ENCODE measurements at places on chromosomes 6 and 20.

GRCh38 chr20:38252292-38253288 is 7.9 kb downstream of the KIAA1755 start:
- no peak for DNase-seq

DNA sequence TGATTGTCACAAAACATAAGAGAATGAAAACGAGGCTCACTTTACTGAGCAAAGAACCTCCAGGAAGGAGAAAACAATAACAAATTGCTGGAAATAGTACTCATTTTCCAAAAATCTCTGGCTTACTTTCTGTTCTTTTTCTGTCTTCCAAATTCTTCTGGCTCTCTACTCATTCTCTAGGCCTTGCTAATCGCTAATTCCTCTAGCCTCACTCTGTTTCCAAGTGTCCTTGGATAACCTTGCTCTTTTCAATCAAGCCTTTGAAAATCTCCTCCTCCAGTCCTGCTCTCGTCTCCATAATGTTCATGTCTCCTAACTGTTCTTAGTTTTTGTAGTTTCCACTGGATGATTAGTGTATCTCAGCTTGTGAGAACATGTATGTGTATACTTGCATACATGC is 96.2 kb upstream of the MAP7 start:
- no peak for DNase-seq

DNA sequence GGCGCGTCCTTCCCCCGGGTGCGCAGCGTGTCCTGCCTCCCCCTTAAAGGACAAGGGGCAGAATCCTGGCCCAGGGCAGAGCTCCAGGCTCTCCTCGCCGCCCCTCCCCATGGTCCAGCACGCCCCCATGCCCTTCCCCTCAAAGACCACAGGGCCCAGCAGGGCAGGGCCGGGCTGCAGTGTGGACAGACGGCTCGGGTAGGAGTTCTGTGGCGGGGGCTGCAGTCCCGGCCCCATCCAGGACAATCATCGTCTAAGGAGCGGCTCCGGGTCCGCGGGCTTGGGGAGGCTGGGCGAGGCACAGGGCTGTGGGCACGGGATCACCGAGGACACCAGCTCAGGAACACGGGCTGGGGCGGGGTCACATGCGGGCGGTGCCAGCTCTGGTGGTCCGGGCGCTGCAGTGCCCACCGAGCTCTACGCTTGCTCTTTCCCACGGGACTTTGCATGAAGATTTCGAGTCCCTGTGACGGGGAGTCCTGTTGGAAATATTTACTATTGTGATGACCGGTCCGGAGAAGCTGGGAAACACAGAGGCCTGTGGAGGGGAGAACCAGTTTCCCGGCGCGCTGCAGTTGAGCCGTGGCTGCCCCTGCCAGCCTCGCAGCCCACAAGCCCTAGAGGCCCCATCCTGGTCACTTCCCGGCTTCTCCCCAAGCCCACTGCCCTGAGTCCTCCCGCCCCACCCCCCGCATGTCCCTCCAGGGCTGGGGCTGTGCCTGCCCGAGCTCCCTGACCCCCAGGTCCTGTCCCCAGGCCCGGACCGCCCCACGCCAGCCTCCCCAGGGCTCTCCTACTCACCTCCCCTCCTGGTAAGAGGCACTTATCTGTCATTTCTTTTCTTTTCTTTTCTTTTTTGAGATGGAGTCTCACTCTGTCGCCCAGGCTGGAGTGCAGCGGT is 20.6 kb downstream of the SLC17A9 start:
- DNase-seq, result no peak

GRCh38 chr6:99349171-99350141 is at the start of gene FAXC:
TSS of gene FAXC (minus strand) at chr6:99349674. CDS start at chr6:99349372, 302 bp downstream.
- no peak for DNase-seq

- no peak for DNase-seq
Observed at GRCh38 chr6:79821859-79822258, 125.5 kb downstream of the ELOVL4 start.

DNA sequence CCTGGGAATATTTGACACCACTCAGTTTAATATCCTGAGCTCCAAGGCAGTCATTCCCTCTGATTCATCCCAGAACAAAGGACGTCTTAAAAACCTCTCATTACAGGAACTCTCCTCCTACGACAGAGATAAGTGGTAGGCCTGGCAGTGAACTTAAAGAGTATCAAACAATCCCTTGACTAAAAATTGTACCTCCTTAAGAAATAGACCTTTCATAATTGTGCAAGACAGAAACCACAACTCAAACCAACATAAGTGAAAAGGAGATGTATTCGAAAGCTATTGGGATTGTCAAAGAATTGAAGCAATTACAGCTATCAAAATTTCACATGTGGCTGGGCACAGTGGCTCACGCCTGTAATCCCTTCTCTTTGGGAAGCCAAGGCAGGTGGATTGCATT is 19.1 kb upstream of the BNIP5 start:
- DNase-seq, result no peak

GRCh38 chr6:129368076-129368475 is 341.9 kb downstream of the ARHGAP18 start:
- no peak for DNase-seq

- DNase-seq, result no peak
Observed at GRCh38 chr6:4717856-4718255, 58.3 kb upstream of the CDYL start.

- DNase-seq, result no peak
Observed at GRCh38 chr6:146904596-146904995, 299.6 kb upstream of the STXBP5 start.

- DNase-seq, result no peak
Observed at GRCh38 chr6:133774356-133774755, 114.6 kb upstream of the TCF21 start.

DNA sequence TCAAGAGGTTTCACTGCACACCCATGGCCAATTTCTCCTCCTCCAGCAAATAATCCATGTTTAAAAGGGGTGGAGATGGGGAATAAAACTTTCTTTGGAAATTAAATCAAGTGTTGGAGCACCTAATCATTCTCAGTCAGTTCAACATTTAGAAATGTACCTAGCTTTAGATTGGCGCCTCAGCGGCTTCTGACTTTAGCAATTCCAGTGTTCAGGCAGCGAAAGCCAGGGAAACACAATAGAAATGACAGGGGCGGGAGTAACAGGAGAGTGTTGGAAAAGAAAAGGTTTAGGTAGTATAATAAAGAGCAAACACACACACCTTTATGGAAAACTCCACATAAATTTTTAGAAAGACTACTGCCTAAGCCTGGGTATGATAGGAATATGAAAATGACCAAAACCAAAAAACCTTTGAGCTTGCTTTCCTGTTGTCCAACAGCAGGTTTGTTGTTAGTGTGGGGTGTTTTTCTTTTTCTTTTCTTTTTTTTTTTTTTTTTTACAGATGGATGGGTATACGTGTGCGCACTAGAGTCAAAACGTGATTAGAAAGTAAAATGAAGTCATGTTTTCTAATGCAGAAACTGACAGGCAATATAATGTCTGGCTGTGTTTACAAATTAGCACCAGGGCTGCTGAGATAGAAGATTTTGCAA is 7.7 kb downstream of the TFAP2A start:
- DNase-seq, result no peak
